ENCODE measurements at places on chromosomes 12 and 14. TPM values are rescaled to one million over a fixed set of nuclear protein-coding genes. Genes with fewer than 3 reads are reported as not detected.

NDRG2 gene
- 1.7 TPM for total RNA-seq

C14orf119 gene
- total RNA-seq, result 41.2 TPM

MIP gene
- not detected for total RNA-seq

BDKRB2 gene
- total RNA-seq, result 85.5 TPM

ARID2 gene
- total RNA-seq, result 13.6 TPM

PLA2G1B gene
- total RNA-seq, result not detected

C14orf180 gene
- total RNA-seq, result not detected

SPTB gene
- 0.22 TPM for total RNA-seq

CIROP gene
- total RNA-seq, result not detected

STYK1 gene
- not detected for total RNA-seq

RD3L gene
- total RNA-seq, result not detected

C3AR1 gene
- 1.1 TPM for total RNA-seq

PZP gene
- total RNA-seq, result not detected

Measured in placental pericyte (primary cell).